Sigmoid colon (tissue), 7 donors: ENCODE measurements at places on chromosomes 5 and 9. TPM values are rescaled to one million over a fixed set of nuclear protein-coding genes. Genes with fewer than 3 reads are reported as not detected.

- no peaks in the 10 kb centered on the region for H3K27me3 ChIP-seq
- no peak overlapping the region for H3K27ac ChIP-seq
- no peaks in the 10 kb centered on the region for H3K4me1 ChIP-seq
These were observed 20.0 kb upstream of the TEK start for GRCh38 chr9:27088981-27089380.

GRCh38 chr9:6426117-6426516 lies 13.1 kb downstream of the UHRF2 start:
- H3K4me3 ChIP-seq = no peak overlapping the region
- peaks cover 36% of the 10 kb centered on the region for H3K4me1 ChIP-seq
- no peak for DNase-seq

GAS1 gene
- total RNA-seq = 73.4 TPM

DNA sequence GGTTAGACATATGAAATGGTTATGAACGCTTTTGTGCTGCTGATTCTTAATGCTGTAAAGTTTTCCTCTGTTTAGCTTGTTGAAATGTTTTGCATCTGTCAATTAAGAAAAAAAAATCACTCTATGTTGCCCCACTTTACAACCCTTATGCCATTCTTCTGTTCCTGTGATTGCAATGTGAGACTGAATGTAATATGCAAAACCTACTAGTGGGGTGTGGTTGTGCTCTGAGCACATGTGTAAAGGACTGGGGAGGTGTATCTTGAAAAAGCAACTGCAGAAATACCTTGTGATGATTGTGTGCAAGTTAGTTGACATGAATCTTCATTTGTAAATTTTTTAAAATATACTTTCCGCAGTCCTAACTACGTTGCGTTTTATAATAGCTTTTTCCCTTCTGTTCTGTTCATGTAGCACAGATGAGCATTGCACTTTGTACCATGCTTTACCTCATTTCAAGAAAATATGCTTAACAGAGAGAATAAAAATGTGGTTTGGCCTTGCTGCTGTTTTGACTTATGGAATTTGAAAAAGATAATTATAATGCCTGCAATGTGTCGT lies 357.0 kb upstream of the PIK3R1 start:
- no peak overlapping the region for H3K4me3 ChIP-seq
- H3K4me1 ChIP-seq = no peaks in the 10 kb centered on the region
- H3K27me3 ChIP-seq = no peaks in the 10 kb centered on the region
- no peak overlapping the region for H3K27ac ChIP-seq
- H3K36me3 ChIP-seq = no peaks in the 10 kb centered on the region

GRCh38 chr9:76910861-76911260 lies 4.9 kb upstream of the PRUNE2 start:
- H3K27ac ChIP-seq = no peak overlapping the region
- no peaks in the 10 kb centered on the region for H3K36me3 ChIP-seq
- H3K27me3 ChIP-seq = no peaks in the 10 kb centered on the region
- H3K4me1 ChIP-seq = no peaks in the 10 kb centered on the region
- no peak overlapping the region for H3K4me3 ChIP-seq

- H3K27ac ChIP-seq = peak overlapping the region; percentile 99
- H3K27me3 ChIP-seq = no peaks in the 10 kb centered on the region
- no peaks in the 10 kb centered on the region for H3K36me3 ChIP-seq
- no peak overlapping the region for H3K4me3 ChIP-seq
- peaks cover 33% of the 10 kb centered on the region for H3K4me1 ChIP-seq
- no peak for DNase-seq
These were observed 275.2 kb downstream of the AOPEP start for GRCh38 chr9:95001720-95002119.

HAUS6 gene
- 7.2 TPM for total RNA-seq

SURF6 gene
- total RNA-seq = 13.9 TPM

- no peak for DNase-seq
- no peaks in the 10 kb centered on the region for H3K36me3 ChIP-seq
- H3K4me1 ChIP-seq = no peaks in the 10 kb centered on the region
- H3K27ac ChIP-seq = no peak overlapping the region
- no peak overlapping the region for H3K4me3 ChIP-seq
These were observed 43.9 kb upstream of the ARAP3 start for GRCh38 chr5:141725891-141726290.

GRCh38 chr9:3875361-3876132 lies 349.7 kb upstream of the RFX3 start:
- DNase-seq = no peak
- no peaks in the 10 kb centered on the region for H3K27me3 ChIP-seq
- no peaks in the 10 kb centered on the region for H3K4me1 ChIP-seq
- no peaks in the 10 kb centered on the region for H3K36me3 ChIP-seq
- H3K27ac ChIP-seq = no peak overlapping the region

DNA sequence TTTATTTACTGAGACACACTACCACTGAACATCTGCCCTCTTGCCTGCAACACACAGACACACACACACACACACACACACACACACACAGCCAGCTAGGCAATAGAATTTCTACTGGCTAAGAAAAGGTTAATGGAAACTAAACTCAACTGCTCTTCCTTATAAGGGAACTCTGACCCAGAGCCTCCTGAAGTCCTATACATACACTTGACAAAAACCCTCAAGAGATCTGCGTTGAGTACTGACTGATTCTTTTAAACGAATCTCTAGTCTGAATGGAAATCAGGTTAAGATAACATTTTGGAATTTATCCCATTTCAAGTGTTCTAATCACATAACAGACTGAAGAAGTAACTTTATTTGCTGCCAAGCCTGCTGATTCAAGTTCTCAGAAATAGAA lies 25.9 kb upstream of the TRPM3 start:
- no peak overlapping the region for H3K27ac ChIP-seq
- H3K36me3 ChIP-seq = no peaks in the 10 kb centered on the region
- no peak for DNase-seq
- no peaks in the 10 kb centered on the region for H3K27me3 ChIP-seq
- H3K4me3 ChIP-seq = no peak overlapping the region

TRPM6 gene
- 1.8 TPM for total RNA-seq

NUP214 gene
- 87.5 TPM for total RNA-seq
